Non-pigmented ciliary epithelial cell (primary cell): ENCODE measurements at places on chromosomes 1 and 21.

- no peak for DNase-seq
Observed at GRCh38 chr1:200168926-200169325, 141.4 kb downstream of the NR5A2 start.

- no peak for DNase-seq
Observed at GRCh38 chr21:45615145-45615711, 28.3 kb upstream of the PCBP3 start.

DNA sequence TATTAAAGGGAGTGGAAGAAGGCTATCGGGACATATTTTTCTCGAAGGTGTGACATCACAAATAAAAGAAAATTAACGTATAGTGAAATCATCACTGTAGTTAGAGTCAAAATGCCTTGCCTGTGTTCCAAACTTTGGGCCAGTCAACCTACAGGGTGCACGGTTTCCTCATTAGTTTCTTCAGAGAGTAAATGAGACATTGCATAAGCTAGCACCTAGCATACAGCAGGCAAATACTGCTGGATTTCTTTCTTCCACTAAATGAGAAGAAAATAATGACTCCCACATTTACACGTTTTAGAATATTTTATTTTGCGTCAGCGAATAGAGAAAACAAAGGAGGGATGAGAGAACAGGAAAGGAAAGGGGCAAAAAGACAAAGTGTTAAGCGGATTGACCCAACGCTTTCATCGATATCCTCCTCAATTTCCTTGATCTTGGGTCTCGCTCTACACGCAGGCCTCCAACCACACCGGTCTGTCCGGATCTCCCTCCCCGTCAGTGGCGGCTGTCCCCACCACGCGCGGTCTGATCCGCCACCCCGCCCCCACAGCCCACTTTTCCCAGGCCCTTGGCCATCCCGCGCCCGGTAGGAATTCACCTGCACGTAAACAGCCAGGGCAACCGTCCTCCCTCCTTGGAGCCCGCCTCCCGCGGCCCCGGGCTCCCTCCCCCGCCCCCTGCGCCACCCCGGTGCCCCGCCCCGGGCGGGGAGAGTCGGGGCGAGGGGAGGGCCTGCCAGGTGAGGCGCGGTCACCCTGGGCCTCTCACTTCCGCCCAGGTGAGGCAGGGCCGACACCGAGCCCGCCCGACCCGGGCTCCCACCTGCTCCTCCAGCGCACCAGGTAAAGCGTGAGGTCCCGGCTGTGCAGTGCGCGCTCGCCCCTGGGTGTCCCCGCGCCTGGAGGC is at the start of gene PATJ:
TSS of gene PATJ (plus strand) at position 770 of the 909 bp plus-strand sequence. CDS start 20,413 bp downstream, outside the sequence.
- no peak for DNase-seq

GRCh38 chr21:17045214-17045853 is 467.5 kb upstream of the CXADR start:
- peak; percentile 3 for DNase-seq

- no peak for DNase-seq
Observed at GRCh38 chr21:24259241-24259640, 1348.0 kb downstream of the MRPL39 start.

DNA sequence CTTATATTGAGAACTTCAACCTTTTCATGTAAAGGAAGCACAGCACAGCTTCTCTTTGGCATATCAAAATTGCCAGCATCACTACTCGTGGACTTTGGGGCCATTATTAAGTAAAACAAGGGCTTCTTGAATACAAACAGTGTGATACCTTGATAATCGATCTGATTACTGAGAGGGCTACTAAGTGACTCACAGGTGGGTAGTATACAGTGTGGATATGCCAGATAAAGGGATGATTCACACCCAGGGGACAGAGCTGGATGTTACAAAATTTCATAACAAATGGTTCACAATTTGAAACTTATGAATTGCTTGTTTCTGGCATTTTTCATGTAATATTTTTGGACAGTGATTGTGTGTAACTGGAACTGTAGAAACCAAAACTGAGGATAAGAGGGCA is 15.4 kb downstream of the HDAC1 start:
- DNase-seq = no peak

DNA sequence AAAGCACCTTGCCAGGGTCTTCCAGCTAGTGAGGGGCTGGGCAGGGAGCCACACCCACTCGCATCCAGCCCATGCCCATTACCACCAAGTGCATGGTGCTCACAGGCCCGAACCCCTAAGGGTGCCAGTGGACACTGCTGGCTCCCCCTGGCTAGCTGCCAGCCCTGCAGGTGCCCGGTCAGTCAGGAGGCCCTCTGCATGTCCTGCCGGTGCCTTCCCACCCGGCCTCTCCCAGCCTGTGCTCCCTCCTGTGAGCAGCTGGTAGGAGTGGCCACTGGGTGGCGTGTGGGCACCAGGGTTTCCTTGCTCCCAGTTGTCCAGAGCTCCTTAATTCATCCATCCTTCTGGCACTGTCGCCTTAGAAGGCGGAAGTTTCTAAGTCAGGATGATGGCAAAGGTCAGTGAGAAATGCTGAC is 33.4 kb downstream of the QSOX1 start:
- no peak for DNase-seq

DNA sequence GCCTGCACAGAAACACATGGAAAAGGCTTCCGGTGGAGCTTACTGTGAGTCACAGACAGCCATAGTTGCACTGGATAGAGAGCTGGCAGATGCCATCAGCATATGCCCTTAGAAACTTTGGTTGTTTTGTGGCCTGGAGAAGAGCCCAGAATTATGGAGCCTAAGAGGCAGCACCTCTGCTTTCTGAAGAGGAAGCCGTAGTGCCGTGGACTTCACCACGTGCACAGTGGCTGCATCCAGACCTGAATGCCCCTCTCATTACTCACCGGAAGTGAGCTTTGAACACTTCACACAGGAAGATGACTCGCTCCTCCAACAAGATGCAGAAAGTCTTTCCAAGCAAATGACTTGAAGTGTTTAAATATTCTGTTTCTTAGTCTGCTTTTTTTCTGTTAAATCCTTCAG is 28.4 kb downstream of the JUN start:
- peak; percentile 96 for DNase-seq

DNA sequence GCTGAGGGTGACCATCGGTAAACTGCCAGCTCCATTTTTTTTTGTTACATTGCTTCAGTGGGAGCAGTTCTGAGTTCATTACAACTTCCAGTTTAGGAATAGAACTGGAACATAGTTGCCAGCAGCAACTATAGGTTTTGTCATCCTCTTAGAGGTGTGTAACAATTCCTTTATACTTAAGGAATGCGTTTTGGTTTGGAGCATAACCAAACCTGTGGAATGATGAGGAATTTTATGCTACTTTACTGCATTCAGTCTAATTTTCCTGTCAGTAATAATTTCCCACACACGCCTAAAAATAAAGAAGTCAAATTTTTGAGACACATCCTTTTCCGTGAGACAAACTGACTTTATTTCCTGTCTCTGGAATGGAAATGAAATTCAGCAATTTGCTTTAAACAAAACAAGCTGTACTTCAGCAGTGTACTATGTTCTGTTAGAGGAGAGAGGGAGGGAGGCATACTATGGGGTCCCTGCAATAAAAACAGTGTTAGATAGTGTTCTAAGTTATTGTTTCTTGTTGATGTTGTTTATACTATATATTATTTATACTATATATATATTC is 4.8 kb upstream of the AMPD1 start:
- DNase-seq = no peak

GRCh38 chr1:183588827-183589226 is 1.4 kb downstream of the NCF2 start:
- DNase-seq = no peak

DNA sequence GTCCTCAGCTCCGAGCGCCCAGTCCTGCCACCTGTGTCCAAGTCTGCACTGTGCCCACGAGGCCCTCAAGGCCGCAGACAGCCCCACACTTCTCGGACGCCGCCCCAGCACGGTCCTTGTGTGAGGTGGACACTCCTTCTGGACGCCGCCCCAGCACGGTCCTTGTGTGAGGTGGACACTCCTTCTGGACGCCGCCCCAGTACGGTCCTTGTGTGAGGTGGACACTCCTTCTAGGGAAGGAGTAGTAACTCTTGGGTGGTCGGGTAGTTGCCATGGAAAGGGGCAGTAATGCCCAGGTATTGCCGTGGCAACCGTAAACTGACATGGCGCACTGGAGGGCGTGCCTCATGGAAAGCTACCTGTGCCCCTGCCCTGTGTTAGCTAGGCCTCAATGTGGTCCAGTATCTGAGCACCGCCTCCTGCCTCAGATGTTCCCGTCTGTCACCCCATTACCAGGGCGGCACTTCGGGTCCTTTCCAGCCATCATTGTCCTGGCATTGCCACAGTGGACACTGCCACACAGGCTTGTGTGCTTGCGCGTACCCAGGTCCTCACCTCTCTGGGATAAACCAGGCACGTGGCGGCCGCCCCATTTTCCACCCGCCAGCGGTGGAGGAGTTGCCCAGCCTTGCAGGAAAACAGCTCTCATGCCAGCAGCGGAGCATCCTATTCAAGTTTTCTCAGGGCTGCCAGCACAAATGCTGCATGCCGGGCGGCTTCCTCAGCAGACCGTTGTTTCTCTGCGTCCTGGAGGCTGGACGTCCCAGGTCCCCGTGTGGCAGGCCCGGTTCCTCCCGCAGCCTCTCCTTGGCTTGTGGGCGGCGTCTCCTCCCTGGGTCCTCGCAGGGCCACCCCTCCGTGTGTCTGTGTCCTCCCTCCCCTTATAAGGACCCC is 40.8 kb upstream of the POFUT2 start:
- DNase-seq = no peak

GRCh38 chr21:43268086-43268803 is 99.4 kb downstream of the CRYAA start:
- no peak for DNase-seq
